ENCODE measurements at places on chromosomes 6 and 20. TPM values are rescaled to one million over a fixed set of nuclear protein-coding genes. Genes with fewer than 3 reads are reported as not detected.

ULBP2 gene
- 5.8 TPM for total RNA-seq

PTCRA gene
- total RNA-seq = not detected

FNDC11 gene
- 0.40 TPM for total RNA-seq

USP49 gene
- total RNA-seq = 2.3 TPM

TFAP2D gene
- not detected for total RNA-seq

ELOVL4 gene
- total RNA-seq = 1.6 TPM

ZNF335 gene
- 36.9 TPM for total RNA-seq

RNF39 gene
- 4.2 TPM for total RNA-seq
